ENCODE measurements at places on chromosomes 12 and 14.

DNA sequence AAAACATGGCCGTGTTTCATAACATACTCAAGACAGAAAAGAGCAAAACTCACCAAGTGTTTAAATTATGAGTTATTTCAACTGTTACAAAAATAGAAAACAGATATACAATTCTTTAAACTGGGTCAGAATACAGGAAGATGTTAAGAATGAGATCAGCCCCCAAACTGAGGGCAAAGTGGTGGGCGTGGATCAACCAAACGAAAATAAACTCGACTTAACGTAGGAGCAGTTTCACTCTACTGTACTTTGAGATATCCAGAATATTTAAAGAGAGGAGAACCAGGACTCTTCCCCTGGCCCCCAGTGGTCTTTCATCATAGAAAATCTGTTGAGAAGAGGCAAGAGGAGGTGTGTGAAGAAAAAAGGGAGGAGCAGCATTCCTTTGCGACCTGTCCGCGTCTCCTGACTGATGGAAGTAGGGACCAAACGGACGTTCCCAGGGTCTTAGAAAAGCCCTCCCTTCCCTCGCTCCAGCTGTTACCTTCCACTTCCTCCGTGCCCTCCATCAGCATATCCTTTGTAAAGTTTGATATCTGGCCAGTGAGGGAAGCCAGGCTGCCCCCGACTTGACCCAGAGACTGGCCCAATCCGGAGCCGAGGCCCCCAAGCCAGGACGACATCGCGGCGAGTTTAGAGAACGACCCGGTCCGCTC, 668 bp downstream of the TRIP11 start:
- peak; percentile 50 for DNase-seq

- no peak for DNase-seq
Measured at GRCh38 chr12:16266085-16266484, 11.4 kb downstream of the SLC15A5 start.

DNA sequence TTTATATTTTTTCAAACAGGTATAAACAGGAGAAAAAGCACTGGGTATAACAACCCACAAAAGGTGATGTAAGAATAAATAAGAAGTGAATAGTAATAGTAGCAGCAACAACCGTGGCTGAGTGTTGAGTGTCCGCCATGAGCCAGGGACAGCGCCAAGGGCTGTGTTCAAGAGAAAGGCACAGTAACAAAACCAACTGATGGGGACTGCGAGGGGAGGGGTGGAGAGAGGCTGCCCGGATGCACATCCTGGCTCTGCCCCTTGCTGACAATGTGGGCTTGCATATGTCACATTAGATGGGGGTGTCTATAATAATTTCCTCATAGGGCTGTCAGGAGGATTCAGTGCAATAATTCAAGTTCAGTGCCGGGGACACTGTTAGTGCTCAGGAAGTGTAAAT, 912.4 kb downstream of the VRK1 start:
- DNase-seq: no peak

DNA sequence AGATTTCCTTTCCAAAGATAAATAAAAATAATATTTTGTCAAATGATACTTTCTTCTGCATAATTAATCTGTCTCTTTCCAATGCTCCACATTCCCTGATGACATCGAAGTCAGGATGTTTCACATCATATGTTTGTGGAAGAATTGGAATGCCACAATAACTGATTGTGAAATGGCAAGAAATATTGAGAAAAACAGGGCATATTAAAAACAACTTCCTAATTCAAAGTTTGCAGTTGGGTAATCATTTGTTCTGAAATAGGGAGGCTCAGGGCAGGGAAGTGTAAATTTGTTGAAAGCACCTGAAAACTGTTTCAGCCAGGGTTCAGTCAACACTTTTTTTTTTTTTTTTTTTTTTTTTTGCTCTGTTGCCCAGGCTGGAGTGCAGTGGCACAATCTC, 50.7 kb downstream of the BCAT1 start:
- no peak for DNase-seq

DNA sequence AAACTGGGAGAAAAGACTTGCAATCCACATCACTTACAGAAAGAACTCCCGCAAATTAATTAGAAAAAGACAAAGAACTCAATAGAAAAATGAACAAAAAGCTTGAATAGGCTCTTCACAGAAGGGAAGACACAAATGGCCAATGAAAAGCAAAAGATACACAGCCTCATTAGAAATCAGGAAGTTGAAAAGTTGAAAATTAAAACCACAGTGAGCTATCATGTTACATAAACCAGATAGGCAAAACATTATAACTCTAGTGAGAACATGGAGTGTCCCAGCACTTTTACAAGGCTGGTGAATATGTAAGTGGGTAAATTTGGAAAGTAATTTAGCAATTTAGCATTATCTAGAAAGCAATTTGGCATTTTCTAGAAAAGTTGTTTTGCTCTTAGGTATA, 158.4 kb upstream of the RASSF8 start:
- DNase-seq: no peak

GRCh38 chr14:74913986-74914573, 9.0 kb downstream of the RPS6KL1 start:
- DNase-seq: peak; percentile 47

GRCh38 chr14:59281609-59282377, 93.3 kb downstream of the DAAM1 start:
- DNase-seq: no peak

DNA sequence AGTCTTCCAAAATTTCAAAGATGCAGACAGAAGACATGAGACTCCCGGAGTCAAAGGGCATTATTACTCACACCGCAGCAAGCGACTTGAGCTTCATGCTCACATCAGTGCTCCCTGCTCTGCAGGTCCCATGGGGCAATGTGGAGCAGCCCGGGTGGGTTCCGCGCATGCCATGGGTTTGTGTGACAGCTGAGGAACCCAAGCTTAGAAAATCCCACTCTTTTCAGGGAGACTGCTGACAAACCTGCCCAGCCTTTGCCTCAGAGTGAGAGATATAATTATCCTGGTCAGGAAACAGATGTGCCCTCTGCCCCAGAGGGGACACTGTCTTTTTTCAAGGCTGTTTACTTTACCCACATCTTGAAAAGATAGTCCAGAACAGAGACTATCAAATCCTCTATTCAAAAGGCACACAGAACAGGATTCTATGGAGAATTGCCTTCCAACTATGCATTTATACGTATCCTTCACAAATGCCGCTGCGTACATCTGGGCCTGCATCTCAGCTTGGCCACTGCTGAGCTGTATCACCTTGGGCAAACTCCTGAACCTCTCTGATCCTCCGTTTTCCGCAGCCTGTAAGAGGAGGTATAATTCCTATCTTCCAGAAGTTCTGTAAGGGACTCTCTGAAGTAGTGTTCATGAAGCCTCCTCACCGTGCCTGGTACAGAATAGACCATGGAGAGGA, 16.0 kb downstream of the C14orf132 start:
- no peak for DNase-seq

DNA sequence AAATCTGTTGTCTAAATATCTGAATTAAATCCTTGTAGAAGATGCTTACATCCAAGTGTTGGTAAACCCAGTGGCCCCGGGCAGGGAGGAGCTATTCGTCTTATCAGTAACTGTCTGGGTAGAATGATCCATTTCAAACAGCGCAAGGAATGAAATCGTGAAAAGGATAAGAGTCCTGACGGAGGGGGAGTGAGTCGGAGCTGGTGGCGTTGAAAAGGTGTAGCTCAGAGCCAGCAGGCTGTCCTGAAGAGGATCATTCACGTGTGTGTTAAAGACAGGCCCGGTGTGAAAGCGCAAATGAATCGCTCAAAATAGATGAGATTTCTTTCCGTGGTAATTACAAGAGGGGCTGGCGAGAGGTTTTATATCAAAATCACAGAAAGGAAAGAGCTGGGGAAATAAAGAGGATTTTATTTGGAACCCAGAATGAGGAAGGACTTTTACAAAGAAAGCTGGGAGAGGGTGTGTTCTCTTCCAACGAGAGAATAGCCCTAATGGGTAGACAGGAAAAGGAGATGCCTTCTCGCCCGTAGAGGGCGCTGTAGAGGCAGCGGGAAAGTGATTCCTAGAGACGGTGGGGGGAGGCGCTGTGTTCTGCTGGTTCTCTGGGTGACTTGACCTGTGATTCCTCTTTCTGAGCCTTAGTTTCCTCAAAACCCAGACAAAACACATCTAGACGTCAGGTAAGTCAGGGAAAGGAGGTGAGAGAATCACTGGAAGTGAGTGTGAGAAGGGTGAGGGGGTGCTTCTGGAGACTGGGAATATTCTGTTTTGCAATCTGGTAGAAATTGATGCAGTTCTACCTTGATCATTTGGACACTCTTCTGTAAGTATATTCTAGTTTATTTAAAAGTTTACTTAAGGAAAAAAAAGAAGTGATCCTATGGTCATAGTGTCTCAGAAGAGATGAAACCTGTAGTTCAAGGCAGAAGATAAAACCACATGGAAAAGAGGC, 39.3 kb downstream of the SRRM4 start:
- peak; percentile 38 for DNase-seq

DNA sequence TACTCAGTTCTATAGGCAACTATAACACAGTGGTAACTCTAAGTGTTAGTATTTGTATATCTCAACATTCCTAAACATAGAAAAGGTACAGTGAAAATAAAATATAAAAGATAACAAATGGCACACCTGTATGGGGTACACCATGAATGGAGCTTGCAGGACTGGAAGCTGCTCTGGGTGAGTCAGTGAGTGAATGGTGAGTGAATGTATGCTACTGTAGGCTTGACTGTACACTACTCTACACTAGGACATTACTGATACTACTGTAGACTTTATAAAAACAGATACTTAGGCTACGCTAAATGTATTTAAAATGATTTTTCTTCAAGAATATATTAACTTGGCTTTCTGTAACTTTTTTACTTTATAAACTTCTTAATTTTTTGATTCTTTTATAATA, 25.5 kb downstream of the TEAD4 start:
- DNase-seq: no peak

- DNase-seq: no peak
Measured at GRCh38 chr12:3976351-3976938, 103.2 kb upstream of the PARP11 start.

DNA sequence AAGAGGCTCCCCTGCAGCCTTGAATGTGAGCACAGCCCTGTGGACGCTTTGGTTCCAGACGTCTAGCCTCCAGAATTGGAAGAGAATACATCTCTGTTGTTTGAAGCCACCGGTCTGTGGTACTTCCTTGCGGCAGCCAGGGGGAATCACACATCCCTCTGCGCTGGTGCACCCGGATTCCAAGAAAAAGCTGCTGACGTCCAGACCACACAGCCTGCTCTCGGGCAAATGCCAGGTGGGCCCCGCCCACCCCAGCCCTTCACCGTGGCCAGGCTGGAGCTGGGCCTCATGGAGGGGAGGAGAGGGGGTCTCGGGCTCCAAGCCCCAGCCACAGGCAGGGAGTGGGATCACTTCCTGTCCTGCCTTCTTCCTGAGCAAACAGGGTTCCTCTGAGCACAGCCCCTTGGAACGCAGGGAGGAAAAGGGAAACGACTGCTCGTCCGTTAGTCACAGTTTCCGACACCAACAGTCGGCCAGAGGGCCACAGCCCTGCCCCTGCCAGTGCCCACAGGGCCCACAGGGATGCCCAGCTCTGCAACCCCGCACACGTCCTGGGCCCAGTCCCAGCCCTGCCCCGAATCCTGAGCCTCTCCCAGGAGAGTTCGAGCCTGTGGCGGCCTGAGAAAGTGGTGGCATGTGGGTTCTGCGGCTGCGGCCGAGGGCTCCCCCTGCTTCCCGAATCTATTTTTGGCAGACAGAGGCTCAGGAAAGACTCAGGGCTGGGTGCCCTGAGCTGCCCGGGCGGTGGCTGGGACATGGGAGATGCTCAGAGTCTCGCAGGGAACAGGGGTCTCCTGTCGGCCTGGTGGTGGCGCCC, 85.3 kb downstream of the RFLNA start:
- peak; percentile 82 for DNase-seq

DNA sequence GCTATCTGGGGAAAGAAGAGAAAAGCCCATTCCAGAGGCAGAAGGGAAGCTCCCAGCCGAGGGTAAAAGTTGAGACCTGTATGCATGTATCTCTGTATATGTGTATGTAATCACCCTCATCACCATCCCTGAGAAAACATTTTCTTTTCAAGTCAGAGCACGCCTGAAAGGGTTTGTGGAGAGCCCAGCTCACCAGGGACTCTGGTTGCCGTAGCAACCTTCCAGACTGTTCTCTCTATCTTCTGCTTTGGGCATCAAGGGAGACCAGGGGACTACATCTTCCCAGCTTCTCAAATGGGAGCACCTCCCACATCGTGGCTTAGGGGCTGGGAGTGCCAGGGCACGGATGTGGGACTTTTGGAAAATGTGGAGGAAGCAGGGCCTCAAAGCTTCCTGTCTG, 93.5 kb downstream of the GALNT8 start:
- DNase-seq: no peak

- DNase-seq: no peak
Measured at GRCh38 chr14:68693926-68694325, 98.9 kb downstream of the ZFP36L1 start.

- no peak for DNase-seq
Measured at GRCh38 chr12:106249411-106250135, 1.8 kb upstream of the CKAP4 start.

GRCh38 chr12:84624601-84625000, 288.0 kb downstream of the SLC6A15 start:
- no peak for DNase-seq

- DNase-seq: no peak
Measured at GRCh38 chr12:116672842-116673516, 64.9 kb downstream of the SPRING1 start.

DNA sequence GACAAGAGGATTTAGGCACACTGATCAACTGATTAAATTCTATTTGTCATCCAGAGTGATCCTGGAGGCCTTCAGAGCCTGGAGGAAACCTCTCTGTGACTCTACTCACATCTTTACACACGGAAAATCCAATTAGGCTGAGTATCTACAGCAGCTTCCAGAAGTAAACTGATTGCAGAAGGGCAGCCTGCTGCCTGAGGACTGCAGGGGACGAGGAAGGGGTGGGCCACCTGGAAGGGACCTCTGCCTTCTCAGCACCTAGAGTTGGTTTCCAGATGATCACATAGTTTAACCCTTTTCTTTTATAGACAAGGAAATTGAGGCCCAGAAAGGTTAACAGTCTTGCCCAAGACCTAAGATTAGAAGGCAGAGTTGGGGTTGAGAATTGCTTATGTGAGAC, 206.1 kb downstream of the DAD1 start:
- DNase-seq: no peak

DNA sequence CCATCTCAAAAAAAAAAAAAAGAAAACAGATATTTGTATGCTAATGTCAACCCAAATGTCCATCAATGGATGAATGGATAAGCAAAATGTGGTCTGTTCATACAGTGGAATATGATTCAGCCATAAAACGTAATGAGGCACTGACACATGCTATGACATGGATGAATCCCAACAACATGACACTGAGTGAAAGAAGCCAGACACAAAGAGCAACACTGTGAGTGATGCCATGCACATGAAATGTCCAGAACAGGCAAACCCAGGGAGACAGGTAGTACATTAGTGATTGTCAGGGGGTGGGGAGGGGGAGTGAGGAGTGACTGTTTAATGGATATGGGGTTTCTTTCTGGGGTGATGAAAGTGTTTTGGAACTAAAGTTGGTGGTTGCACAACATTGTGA, 50.2 kb downstream of the ARL6IP4 start:
- no peak for DNase-seq

- no peak for DNase-seq
Measured at GRCh38 chr12:132238488-132238854, 90.9 kb downstream of the GALNT9 start.
